ENCODE measurements at places on chromosomes 12 and 14.

- no peak overlapping the region for H3K27ac ChIP-seq
- no peaks in the 10 kb centered on the region for H3K27me3 ChIP-seq
- peaks cover 39% of the 10 kb centered on the region for H3K36me3 ChIP-seq
- DNase-seq = no peak
- no peak overlapping the region for H3K4me3 ChIP-seq
These were observed 3.3 kb downstream of the CNOT2 start for GRCh38 chr12:70246580-70246979.

GRCh38 chr12:40569626-40570179 is 122.5 kb upstream of the CNTN1 start:
- H3K27ac ChIP-seq = no peak overlapping the region
- no peaks in the 10 kb centered on the region for H3K36me3 ChIP-seq
- H3K4me3 ChIP-seq = no peak overlapping the region
- no peak for DNase-seq
- H3K4me1 ChIP-seq = no peaks in the 10 kb centered on the region
- no peaks in the 10 kb centered on the region for H3K27me3 ChIP-seq

GRCh38 chr14:50736932-50737419 is 68.9 kb upstream of the SAV1 start:
- no peak overlapping the region for H3K4me3 ChIP-seq
- H3K4me1 ChIP-seq = peaks cover 36% of the 10 kb centered on the region
- H3K27me3 ChIP-seq = no peaks in the 10 kb centered on the region

DNA sequence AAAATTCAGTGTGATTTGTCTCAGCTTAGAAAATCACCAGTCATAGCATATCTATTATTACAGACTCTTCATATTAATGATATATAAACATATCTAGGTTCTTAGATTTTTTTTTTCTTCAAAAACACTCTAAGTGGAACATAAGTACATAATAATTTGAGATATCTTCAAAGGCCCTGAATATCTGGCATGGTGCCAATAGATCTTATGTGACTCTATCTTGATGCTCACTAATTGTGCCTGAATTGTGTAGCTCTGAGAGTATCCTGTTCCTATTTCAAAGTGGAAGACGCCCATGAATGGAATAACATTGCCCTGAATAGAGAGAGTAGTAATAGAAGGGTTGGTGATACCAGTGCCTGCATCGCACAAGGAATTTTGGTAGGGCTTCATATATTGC is 1312.7 kb upstream of the USP15 start:
- H3K36me3 ChIP-seq = no peaks in the 10 kb centered on the region
- H3K4me1 ChIP-seq = no peaks in the 10 kb centered on the region
- H3K4me3 ChIP-seq = no peak overlapping the region
- no peak for DNase-seq

GRCh38 chr12:52155048-52155868 is 36.6 kb downstream of the KRT80 start:
- peaks cover 20% of the 10 kb centered on the region for H3K4me1 ChIP-seq
- H3K4me3 ChIP-seq = no peak overlapping the region
- peaks cover 7% of the 10 kb centered on the region for H3K27me3 ChIP-seq
- no peaks in the 10 kb centered on the region for H3K36me3 ChIP-seq
- DNase-seq = peak; percentile 58

DNA sequence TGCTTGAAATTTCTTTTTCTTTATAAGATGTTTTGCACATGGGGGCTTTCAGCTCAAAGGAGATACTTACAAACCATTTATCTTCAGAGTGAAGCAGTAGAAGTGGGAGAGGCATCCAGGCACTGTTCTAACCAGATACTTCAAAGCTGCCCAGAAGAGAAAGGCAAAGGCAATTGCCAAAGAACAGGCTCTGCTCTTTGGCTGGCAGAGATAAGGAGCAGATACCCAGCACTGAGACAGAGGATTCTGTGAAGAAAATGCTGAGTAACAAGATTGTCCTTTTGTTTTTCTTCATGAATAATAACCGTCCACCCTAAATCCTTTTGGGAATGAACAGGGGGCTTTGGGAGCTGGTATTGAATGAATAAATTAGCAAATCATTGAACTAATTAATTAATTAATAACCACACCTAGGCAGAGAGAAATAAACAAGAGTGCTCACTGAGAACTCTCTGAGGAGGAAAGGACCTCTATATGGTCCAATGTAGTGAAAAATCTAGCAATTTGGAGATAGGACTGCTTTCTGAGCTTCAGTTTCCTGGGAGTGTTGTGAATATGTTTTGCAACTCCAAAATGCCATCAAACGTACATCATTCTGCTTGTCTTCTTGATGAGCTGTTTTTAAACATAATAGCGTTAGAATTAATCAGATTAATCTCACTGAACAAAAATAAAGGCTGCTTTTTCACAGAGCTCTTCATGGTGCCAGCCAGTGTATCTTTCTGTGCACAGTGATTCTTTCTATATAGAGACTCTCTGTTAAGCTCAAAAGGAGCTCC is 192.8 kb upstream of the AMIGO2 start:
- peaks cover 8% of the 10 kb centered on the region for H3K36me3 ChIP-seq
- H3K27me3 ChIP-seq = no peaks in the 10 kb centered on the region
- DNase-seq = no peak
- no peak overlapping the region for H3K27ac ChIP-seq
- no peak overlapping the region for H3K4me3 ChIP-seq
- peaks cover 87% of the 10 kb centered on the region for H3K4me1 ChIP-seq

DNA sequence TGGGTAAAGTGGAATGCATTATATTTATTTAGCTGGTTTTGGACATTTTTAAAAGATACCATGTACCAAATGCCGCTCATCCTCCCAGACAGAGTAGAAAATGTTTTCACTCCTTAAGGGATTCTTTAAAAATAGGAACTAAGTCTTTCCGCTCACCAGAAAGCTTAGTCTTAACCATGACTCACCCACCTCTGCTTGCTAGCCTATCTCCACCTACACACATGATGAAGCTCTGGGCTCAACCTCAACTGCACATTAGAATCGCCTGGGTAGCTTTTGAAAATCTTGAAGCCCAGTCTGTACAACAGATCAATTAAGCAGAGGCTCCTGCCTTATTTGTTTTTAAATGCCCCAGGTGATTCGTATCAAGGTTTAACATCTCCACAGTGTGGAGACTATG is 260.5 kb downstream of the NEDD1 start:
- no peak for DNase-seq
- H3K36me3 ChIP-seq = no peaks in the 10 kb centered on the region
- H3K4me1 ChIP-seq = no peaks in the 10 kb centered on the region
- H3K27ac ChIP-seq = no peak overlapping the region
- no peaks in the 10 kb centered on the region for H3K27me3 ChIP-seq

GRCh38 chr14:71438684-71439083 is 493.5 kb upstream of the RGS6 start:
- H3K27me3 ChIP-seq = no peaks in the 10 kb centered on the region
- H3K27ac ChIP-seq = no peak overlapping the region
- H3K4me3 ChIP-seq = no peak overlapping the region
- H3K4me1 ChIP-seq = peaks cover 4% of the 10 kb centered on the region
- peaks cover 14% of the 10 kb centered on the region for H3K36me3 ChIP-seq

DNA sequence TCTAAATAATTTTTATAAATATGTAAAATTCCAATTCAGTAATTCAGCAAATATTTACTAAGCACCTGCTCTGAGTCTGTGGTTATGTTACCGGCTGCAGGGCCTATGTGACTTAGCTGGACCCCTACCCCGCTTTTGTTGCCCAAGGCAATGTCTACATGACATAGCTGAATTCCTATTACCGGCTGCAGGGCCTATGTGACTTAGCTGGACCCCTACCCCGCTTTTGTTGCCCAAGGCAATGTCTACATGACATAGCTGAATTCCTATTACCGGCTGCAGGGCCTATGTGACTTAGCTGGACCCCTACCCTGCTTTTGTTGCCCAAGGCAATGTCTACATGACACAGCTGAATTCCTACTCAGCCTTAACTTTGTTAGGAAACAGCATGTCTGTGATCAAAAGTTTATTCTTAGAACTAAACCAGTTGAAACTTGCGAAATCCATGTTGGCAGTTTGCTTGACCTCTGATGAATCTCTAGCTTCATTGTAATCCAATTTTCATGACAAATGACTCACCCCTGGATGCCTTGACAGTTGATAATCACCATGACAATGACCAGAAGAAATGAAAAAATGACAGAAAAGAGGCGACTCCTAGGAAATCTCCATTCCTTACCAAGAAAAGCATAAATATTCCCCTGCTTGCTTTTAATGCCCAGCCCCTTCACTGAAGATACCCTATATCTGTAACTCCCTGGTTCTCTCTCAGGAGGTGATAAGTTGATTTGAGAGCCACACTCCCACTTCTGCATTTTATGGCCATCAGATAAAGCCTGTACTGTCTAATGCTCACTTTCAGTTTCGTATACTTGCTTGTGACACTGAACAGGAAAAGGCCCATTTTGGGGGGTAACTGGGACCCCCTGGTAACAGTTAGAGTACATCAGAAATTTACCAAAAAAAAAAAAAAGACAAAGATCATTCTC is 148.4 kb upstream of the SYT10 start:
- no peaks in the 10 kb centered on the region for H3K4me1 ChIP-seq
- no peaks in the 10 kb centered on the region for H3K27me3 ChIP-seq
- no peaks in the 10 kb centered on the region for H3K36me3 ChIP-seq
- no peak for DNase-seq
- H3K4me3 ChIP-seq = no peak overlapping the region

- H3K27me3 ChIP-seq = no peaks in the 10 kb centered on the region
- peak overlapping the region; percentile 37 for H3K27ac ChIP-seq
- no peaks in the 10 kb centered on the region for H3K36me3 ChIP-seq
- H3K4me1 ChIP-seq = peaks cover 24% of the 10 kb centered on the region
- H3K4me3 ChIP-seq = no peak overlapping the region
- DNase-seq = no peak
These were observed 86.5 kb downstream of the DAAM1 start for GRCh38 chr14:59274991-59275391.

DNA sequence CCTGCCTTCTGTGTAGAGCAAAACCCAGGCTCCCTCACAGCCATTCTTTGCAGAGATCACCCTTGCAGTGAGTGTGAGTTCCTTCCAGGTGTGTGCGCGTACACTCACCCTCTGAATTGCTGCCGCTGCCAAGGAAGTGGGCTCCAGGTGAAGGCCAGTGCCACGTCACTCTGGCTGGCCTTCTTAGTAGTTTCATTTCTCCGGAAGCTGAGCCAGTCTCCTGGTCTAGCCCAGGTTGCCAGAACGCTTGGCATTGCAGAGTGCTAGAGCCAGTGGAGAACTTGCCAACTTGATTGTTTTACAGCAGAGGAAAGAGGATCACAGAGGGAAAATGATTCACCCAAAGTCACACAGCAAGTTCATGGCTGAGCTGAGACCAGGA is 11.0 kb downstream of the CBLN3 start:
- H3K27ac ChIP-seq = no peak overlapping the region
- DNase-seq = no peak
- H3K27me3 ChIP-seq = peaks cover 8% of the 10 kb centered on the region

GRCh38 chr12:130879212-130879686 is 7.4 kb downstream of the RAN start:
- peaks cover 39% of the 10 kb centered on the region for H3K36me3 ChIP-seq
- peak overlapping the region; percentile 32 for H3K27ac ChIP-seq
- no peak for DNase-seq
- no peak overlapping the region for H3K4me3 ChIP-seq
- H3K27me3 ChIP-seq = no peaks in the 10 kb centered on the region

GRCh38 chr14:32209471-32209870 is 6.4 kb upstream of the RNU6-8 start:
- no peak overlapping the region for H3K4me3 ChIP-seq
- H3K4me1 ChIP-seq = peaks cover 18% of the 10 kb centered on the region
- peaks cover 11% of the 10 kb centered on the region for H3K27me3 ChIP-seq

- no peak overlapping the region for H3K27ac ChIP-seq
- H3K4me1 ChIP-seq = no peaks in the 10 kb centered on the region
- H3K36me3 ChIP-seq = no peaks in the 10 kb centered on the region
- no peak for DNase-seq
- H3K4me3 ChIP-seq = no peak overlapping the region
These were observed 18.7 kb downstream of the SSPN start for GRCh38 chr12:26214121-26214520.

DNA sequence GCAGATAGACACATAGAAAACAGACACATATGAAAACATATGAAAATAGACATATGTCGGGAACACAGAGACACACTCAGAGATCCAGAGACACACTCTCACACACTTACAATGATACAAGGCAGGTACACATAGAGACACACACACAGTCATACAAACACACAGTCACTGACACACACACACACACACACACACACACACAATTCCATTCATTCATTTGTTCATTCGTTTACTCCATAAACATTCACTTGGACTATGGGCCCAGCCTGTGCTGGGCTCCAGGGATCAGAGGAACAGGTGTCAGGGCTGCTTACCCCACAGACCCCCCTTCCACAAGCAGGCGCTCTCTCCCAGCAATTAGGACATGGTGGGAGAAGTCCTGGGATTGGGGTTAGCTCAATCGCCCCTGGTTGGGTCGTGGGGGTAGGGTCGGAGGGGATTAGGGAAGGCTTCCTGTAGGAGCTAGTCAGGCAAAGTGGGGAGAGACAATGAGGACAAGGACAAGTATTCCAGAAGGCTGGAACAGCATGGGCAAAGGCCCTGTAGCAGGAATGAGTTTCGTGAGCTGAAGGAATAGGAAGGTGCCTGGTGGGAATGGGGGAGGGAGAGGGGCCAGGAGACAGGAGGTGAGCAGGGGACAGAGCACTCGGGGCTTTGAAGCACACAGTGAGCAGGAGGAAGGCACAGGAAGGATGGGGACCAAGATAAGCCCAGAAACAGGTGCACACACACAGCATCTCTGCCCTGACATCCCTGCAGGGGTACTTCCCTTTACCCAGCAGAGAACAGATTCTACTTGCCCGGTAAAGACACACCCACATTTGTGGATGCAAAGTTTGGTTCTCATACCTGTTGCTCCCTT is 6.5 kb downstream of the RASAL1 start:
- DNase-seq = no peak
- H3K4me1 ChIP-seq = no peaks in the 10 kb centered on the region
- H3K4me3 ChIP-seq = no peak overlapping the region
- no peak overlapping the region for H3K27ac ChIP-seq
- peaks cover 6% of the 10 kb centered on the region for H3K27me3 ChIP-seq
- no peaks in the 10 kb centered on the region for H3K36me3 ChIP-seq

GRCh38 chr12:95774311-95775045 is 16.1 kb downstream of the NTN4 start:
- no peaks in the 10 kb centered on the region for H3K36me3 ChIP-seq
- H3K4me1 ChIP-seq = no peaks in the 10 kb centered on the region
- H3K27ac ChIP-seq = no peak overlapping the region

GRCh38 chr12:104672096-104672445 is 215.3 kb downstream of the CHST11 start:
- DNase-seq = no peak
- peaks cover 20% of the 10 kb centered on the region for H3K36me3 ChIP-seq
- H3K4me1 ChIP-seq = peaks cover 60% of the 10 kb centered on the region
- H3K4me3 ChIP-seq = no peak overlapping the region
- no peaks in the 10 kb centered on the region for H3K27me3 ChIP-seq

All from activated CD8-positive, alpha-beta T cell treated with anti-CD3 and anti-CD28 coated beads, Interleukin-2, amount 10 ng/mL, durations not matched to agents 7 days and 5 days (primary cell).